Stimulated activated CD4-positive, alpha-beta T cell treated with anti-CD3 and anti-CD28 coated beads, Interleukin-4, amount 100 ng/mL, for 4 hours (primary cell): ENCODE measurements at places on chromosomes 12 and 14.

GRCh38 chr14:77111021-77111420 lies 13.0 kb downstream of the CIPC start:
- no peak for DNase-seq

GRCh38 chr14:49733836-49734235 lies 34.1 kb upstream of the KLHDC2 start:
- DNase-seq = no peak

DNA sequence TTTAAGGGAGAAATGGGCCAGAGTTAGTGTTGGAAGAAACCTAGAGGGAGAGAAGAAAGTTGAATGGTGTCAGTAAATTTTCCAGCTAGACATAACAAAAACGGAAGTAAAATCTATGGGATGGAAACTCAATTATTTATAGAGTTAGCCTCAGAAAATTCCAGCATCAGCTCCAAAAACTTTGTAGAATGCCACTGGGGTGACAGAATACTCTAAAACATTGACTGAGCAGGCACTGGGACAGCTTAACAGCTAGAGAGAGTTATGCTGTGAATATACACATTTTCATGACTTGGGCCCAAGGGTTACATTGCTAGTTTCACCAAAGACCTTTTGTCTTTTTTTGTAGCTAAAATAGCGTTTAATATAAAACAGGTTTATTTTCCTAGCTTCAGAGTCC lies 226.3 kb downstream of the PHLDA1 start:
- DNase-seq = no peak

- no peak for DNase-seq
Observed at GRCh38 chr12:131087991-131088700, 134.4 kb downstream of the ADGRD1 start.

DNA sequence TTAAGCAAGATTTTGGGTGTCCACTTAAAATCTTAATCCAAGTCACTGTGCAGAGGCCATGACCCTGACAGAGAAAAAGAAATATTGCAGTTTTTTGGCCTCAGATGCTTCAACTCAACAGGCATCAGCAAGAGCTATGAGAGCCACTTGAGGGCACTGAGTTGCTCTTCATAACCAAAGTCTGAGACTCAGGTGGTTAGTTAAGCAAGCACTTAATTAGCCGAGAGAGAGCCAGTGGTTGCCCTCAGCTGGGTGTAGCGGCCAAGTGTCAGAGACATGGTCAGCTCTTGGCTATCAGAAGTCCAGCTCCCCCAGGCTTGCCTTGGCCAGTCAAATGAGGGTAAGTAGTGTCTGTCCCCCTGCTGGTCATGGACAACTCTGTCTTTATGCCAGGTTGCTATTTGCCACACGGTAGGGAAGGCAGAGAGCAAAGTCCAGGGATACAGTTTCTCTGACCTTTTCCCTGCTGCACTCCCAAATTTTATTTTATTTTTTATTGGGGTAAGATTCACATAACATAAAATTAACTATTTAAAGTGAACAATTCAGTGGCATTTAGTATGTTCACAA lies 9.0 kb upstream of the KRT71 start:
- DNase-seq = no peak
